Stimulated activated CD8-positive, alpha-beta memory T cell treated with anti-CD3 and anti-CD28 coated beads, Interleukin-4, amount 100 ng/mL, for 1 hour (primary cell): ENCODE measurements at places on chromosomes 2 and 18.

DNA sequence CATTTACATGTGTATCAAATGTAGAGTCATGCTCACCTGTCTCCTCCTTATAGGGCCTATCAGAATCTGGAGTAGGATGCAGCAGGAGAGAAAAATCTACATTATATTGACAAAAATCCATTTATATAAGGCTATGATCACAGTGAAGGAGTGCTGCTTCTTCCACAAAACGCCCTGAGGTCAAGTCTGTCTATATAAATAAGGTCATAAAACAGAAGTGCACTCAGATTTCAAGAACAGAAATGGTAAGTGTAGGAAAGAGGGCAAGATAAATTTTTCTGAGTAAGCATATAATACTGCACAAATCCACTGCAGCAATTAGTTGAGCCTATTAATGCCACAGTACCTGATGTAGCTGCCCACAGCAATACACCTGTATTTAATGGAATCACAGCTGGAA is 51.8 kb downstream of the COL5A2 start:
- DNase-seq, result no peak

DNA sequence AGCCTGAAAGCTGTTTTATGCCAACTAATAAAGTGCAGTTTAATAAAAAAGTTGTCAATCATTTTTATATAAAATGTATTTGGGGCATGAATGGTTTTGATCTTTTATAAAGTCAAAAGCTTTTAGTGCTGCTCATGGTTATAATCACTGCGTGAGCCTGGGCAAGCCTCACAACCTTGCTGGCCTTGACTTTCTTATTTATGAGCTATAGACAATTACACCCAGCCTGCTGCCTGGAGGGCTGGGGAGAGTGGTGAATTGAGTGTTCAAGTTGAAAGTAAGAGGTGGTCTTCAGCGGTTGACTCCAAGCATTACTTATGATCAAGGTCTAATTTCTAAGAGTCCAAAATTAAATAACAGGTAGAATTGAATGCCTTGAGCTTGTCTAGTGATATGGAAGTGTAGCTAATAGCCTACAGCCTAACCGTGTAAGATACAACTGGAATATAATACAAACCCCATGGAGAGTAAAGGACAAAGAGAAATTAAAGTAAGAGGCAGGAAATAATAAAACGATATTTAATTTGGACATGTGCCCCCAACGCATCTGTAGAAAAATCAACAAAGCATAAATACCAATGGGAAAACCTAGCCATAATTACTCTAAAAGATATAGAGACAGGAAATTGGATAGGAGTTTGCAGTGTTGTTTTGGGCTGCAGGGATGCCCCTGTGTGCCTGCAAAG is 106.0 kb upstream of the CYP1B1 start:
- DNase-seq, result no peak

DNA sequence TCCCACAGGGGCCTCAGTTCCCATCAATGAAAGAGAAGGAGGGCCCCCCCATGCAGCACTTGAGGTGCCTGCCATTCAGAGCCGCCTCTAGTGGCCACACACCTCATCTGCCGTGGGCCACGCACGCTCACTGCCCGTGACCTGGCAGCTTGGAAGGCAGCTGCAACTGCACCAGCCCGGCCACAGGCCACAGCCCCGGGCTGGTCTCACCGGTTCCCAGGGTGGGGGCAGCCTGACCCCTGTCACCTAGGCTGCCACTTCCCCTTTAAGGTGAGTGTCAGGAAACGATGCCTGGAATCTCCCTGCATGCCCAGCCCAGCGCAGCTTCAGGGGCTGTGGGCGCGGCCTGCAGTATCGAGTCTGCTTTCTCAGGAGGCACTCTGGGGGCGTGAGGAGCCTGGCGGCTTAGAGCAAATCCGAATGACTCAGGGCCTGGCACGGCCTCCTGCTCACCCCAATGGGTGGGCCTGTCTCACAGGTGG is 2.6 kb downstream of the MAB21L4 start:
- no peak for DNase-seq

GRCh38 chr18:66438711-66439536 is 165.0 kb downstream of the CDH19 start:
- DNase-seq, result no peak

DNA sequence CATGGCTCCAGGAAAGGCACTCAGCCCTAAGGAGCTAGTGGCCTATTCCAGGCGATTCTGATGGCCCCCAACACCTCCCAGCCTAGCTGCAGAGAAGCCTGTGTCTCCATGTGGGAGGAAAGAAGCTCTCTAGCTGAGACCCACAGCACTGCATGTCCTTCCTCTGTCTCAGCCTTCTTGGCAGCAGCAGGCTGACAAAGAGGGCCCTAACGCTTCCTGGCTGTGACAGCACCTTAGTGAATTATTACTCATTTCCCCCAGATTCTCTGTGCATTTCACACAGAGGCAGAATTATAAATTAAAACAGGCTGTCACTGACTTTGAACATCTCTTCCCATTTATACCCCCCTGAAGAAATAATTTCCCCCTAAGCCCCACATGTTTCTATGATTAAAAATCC is 206.8 kb downstream of the CLIP4 start:
- DNase-seq, result no peak
